ENCODE measurements at places on chromosomes 4 and X.

DNA sequence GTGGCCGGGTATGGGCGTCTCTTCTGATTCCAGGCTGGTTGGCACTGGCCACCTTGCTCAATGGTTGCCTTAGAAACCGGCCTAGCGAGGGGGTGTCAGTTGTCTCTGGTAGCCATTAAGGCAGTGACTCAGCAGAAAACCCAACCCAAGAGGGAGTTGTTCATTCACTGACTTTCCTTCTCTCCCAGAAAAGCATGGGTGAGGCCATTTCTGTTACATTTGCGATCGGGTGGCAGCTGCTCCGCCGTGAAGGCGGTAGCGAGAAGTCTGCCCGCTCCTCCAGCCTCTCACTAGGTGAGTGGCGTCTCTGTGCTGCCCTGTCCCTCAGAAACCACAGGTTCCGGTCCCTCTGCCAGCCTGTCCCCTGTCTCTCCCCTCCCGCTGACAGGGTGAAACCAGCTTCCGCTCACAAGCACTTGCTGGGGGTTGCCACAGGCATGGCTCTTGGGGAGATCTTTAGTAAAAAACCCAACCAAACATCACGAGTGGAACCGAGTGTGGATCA lies 17.4 kb downstream of the IRAK1 start:
- peak; percentile 26 for DNase-seq

- DNase-seq: no peak
Measured at GRCh38 chr4:39785083-39785482, 87.1 kb downstream of the UBE2K start.

GRCh38 chr4:171644430-171645057 lies 168.7 kb upstream of the GALNTL6 start:
- DNase-seq: peak; percentile 18

DNA sequence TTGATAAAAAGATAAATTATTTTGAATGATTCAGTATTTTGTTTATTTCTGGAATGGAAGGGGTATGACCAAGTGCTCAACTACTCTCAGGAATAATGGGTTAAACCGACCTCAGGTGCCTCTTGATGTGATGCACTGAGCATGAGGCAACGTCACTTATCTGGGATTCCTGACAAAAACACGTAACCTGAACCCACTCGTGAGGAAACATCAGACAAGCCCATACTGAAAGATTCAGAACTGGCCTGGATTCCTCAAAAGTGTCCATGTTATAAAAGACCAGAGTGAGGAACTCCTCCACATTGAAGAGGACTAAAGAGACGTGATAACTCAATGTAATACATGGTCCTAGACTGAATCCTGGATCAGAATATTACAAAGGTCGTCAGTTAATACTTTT lies 144.0 kb downstream of the FNIP2 start:
- DNase-seq: no peak

DNA sequence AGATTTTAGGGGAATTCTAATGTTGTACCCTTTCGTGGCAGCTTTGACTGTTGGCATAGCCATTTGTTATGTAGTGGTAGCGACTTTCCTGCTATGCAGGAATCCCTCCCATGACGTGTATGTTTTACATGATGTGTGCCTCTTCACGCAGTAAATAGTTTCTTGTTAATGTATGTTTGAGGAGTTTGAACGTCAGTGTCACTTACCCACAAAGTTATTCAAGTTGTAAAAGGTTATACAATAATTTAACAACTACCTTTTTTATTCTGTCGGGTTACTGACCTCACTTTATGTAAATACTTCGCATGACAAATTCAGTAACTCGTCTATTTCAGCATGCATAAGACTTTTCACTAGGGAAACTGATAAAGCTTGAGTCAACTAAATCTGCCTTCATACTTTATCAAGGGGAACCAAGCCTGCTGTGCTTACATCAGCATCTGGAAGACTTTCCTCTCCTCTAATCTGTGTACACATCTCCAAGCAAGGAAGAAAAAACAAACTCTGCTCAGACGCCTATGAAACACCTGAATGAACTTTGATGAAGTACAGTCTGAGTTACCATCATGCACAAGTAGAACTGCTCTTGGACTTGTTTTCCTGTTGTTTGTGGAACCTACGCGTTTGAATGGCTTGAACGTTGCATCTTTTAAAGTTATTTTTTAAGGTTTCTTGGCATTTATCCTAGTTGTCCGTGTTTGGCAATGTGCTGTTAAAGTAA lies 61.2 kb downstream of the SLC9A6 start:
- DNase-seq: no peak

GRCh38 chr4:75939890-75940691 lies 722 bp downstream of the NAAA start:
- DNase-seq: peak; percentile 43

- DNase-seq: no peak
Measured at GRCh38 chr4:183402771-183403170, 41.7 kb upstream of the CDKN2AIP start.

GRCh38 chr4:174080361-174080760 lies 203.1 kb downstream of the FBXO8 start:
- DNase-seq: no peak

DNA sequence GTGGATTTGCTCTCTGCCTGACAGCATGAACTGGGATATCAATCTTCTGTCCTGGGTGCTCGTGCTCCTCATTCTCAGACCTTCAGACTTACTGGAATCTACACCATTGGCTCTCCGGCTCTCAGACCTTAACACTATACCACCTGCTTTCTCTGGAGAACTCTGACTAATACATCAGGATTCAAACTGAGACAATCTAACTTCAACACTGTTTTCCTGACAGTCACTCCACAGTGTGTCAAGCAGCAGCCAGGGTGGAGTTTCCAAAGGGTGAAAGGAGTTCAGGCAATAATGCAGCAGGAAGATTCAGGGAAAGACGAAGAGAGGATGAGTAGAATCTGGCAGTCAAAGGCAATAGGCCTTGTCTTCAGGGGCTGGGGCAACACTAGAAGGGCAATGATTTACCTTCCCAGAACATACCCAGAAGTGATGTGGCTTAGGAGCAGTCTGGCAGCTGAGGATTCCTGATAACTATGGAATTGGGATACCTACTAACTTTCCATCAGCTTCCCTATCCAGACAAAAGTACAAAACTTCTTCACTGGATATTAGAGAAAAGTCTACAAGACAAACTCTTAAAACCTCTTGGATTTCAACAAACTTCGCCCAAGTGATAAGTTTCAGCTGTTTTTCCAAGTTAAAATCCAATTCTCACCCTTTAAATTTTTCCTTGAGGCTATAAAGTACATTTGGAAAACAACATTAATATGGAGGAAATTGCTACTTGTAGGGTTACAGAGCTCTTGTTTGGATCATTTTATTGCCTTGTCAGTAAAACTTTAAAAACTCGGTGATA lies 58.4 kb upstream of the SLIT2 start:
- no peak for DNase-seq

All from globus pallidus (tissue), 1 donor.